ENCODE measurements at places on chromosomes 13 and 19.

GRCh38 chr13:28854657-28855056 lies 34.5 kb downstream of the MTUS2 start:
- DNase-seq = no peak

- DNase-seq = no peak
These were observed 4.6 kb downstream of the ZNF805 start for GRCh38 chr19:57245066-57245465.

DNA sequence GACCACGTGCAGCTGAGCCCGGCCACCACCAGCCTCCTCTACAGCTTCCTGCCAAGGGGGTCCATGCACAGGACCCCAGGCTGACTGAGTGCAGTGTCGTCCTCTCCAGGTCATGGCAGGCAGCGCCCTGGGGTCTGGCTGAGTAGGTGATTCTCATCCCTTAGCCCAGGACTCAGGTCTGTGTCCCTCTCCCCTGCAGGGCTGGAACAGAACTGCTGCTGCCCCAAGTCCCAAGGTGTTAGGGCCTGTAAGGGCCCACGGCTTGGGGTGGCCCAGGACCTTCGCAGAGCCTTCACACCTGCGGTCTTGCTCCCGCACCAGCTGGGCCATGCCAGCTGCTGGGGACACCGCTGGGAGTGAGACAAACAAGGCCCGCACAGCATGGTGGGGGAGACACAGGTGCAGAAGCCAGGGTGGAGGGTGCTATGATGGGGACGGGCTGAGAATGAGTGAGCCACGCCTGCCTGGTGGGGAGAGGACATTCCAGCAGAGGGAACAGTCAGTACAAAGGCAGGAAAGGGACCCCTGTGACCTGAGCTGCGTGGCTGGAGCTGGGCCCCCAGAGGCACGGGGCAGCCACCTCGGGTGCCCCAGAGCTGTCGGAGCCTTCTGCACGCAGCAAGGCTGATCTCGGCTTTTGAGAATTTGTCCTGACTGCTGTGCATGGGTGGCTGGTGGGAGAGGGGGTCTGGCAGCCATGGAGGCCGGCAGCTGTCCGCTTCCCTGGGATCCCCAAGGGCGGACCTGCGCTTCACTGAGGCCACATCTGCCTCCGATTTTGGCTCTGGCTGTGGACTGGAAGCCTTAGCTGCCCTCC lies 11.9 kb downstream of the PLEKHF1 start:
- no peak for DNase-seq

DNA sequence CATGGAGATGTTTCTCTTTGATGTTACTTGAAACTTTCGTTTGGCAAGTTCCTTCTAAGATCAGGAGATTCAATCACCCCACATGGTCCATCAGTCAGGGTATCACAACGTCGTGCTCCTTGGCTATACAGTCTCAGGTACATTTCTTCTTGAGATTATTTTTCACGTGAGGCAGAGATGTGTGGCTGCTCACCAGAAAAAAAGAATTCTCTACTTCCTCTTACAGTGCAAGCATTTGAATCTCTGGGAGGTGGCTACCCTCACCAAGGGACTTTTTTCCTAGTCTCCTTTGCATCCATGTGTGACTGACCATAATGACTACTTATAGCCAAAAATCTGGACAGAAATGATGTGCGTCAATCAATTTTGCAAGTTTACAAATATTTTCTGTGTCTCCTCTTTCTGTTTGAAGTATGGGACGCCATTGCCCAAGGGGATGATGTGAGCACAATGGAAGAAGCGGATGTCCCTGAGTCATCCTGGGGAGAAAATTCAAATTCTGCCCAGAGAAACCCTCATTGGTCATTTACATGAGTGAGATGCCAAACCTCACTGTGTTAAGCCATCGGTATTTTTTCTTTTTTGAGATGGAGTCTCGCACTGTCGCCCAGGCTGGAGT lies 8.6 kb upstream of the LAIR2 start:
- no peak for DNase-seq

DNA sequence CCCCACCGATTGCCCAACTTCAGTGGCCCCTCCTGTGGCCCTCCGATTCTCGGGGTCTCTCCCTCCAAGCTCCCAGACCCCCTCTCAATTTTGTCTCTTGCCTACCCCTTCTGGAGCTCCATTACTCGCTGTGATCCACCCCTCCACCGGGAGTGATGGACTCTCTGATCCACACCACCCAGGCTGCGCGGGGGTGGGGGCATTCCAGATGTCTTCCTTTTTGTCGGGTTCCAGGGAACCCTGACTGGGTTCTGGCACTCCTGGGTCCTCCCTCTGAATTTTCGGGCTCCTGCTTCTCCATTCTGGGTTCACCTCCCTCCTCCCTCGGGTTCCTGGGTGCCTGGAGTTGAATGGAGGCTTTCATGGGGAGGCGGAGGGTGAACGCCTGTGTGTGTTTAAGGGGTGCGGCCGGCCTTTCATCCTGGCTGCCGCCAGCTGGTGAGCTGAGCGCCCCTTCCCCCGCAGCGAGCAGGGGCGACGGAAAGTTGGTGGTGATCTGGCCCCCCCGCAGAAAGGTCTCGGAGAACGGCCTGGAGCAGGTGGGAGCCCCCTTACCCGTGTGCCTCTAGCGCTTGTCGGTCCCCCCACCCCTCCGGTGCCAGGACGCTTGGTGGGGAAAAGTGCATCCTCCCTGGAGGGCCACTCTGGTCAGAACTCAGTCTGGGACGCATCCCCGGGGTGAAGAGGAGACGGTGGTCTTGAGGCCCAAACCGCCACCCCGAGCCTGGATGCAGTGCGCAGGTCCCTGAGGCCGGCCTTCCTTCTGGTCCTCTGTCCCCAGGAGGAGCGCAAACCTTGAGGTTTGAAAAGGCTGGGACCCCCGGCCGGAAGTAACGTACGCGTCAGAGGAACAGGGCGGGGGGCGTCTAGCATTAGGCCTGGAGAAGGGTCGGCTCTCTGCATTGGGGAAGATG lies 1.6 kb downstream of the MISP3 start:
- no peak for DNase-seq

DNA sequence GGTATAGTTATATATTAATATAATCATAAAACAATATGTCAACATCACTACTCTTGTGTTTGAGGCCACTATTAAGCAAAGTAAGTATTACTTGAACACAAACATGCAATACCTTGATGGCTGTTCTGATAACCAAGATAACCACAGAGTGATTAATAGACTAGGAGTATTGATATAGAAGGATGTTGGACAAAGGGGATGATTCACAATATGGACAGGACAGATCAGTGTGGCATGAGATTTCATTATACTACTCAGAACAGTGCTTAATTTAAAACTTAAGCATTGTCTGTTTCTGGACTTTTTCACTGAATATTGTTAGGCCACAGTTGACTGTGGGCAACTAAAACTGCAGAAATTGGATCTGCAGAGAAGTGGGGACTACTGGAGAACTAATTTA lies 384.2 kb downstream of the SLITRK1 start:
- DNase-seq = no peak

DNA sequence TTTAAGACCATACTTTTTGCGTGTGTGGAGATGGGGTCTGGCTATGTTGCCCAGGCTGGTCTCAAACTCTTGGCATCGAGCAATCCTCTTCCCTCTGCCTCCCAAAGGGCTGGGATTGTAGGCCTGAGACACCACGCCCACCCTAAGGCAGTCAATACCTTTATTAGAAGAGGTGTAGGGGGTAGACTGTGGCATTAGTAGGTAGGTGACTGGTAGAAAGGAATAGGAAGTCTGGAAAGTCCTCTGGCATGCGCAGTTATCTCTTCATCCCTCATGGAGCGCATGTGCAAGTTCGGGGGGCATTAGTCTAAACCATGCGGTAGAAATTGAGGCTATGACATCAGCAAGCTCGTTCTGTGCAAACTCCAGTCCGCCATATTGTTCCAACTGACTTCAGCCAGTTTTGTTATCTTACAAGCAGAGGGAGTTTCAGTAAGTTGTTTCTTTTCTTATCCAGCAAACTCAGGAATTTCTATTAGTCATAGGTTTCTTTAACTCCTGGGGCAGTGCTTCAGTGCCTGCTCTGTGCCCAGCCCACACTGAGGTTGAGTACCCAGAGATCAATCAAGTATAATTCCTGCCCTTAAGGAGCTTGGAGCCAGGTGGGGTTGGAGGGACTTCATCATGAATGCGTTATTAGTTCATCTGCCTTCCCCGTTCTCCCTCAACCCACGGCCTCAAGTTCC lies 7.3 kb upstream of the RANBP3 start:
- DNase-seq = peak; percentile 42

- DNase-seq = no peak
These were observed 12.6 kb downstream of the FSD1 start for GRCh38 chr19:4316956-4317355.

DNA sequence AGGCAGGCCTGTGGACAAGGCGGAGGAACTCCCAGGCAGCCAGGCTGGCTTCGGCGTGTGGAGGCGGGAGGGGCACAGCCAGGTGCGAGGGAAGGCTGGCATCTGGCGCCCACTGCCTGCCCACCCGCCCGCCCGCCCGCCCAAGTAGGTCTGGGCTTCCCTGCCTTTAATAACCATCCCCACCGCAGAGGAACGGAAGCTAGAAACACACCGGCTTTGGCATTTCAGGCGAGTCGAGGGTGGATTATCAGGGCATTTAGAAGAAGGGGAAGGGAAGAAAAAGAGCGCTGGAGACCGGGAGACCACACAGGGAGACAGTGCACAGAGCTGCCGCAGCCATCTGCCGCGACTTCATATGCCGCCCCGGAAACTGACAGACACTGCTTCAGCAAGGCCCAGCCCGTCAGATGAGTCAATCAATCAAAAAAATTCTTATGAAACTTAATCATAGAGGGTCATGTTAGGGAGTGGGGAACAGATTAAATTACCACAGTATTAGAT lies 199.7 kb downstream of the TSHZ3 start:
- peak; percentile 86 for DNase-seq

DNA sequence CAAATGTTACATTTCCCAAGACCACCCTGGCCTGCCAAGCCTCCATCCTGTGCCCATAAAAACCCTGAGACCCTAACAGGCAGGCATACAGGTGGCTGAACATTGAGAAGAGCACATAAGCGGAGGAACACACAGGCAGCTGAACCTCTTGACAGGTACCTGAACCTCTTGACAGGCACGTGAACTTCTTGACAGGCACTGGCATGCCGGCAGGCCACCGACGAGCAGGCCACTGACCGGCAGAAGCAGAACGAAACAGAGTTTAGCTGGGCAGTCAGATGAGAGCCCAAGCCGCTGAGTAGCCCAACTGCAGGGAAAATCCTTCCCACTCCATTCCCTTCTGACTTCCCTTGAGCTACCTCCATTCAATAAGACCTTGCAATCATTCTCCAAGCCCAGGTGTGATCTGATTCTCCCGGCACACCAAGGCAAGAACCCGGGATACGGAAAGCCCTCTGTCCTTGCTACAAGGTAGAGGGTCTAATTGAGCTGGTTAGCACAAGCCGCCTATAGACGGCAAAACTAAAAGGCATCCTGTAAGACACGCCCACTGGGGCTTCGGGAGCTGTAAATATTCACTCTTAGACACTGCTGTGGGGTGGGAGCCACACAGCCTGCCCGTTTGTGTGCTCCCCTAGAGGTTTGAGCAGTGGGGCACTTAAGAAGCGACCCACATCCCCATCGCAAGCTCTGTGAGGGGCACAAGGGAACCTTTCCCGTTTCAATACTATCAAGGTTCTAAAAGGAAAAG lies 2613.9 kb upstream of the PCDH20 start:
- no peak for DNase-seq

GRCh38 chr13:98848746-98849145 lies 96.3 kb upstream of the SLC15A1 start:
- peak; percentile 61 for DNase-seq

- DNase-seq = no peak
These were observed 480.7 kb downstream of the MYO16 start for GRCh38 chr13:109110159-109110558.

DNA sequence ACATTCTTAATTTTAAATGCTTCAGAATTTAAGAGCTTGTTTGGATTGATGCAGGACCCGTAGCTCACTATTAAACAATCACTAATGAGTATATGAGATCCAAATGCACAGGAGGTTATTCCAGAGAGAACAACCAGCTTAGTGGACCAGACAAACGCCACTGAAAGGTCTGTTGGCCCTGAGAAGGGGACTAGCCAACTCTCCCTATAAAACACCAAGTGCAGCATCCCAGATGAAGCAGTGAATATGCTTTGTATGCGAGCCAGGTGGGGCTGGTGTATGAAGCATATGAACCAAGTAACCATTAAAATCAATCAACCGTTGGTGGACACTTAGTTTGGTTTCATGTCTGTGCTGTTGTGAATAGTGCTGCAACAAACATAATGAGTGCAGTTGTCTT lies 9.8 kb upstream of the LILRB1 start:
- DNase-seq = no peak

DNA sequence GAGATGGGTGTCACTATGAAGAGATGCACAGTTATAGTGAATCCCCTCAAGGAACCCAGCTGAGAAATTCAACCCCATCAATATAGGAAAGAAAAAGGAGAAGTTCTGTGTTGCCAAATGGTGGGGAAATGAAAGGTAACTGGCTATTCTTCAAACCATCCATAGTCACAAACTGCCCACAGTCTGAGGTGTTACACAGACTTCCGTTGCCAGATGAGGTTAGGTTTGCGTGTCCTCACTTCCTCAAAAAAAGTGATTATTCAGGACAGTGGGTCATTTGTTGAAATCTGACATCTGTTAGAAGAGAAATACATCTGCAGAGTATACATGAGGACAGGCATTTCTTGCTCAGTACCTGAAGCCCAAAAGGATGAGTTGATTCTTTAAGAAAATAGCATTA lies 9.0 kb downstream of the SIGLEC5 start:
- no peak for DNase-seq

- no peak for DNase-seq
These were observed 267.8 kb downstream of the KCNRG start for GRCh38 chr13:50283017-50283416.

- DNase-seq = peak; percentile 56
These were observed 112.3 kb downstream of the VWA8 start for GRCh38 chr13:41848435-41849255.

- DNase-seq = no peak
These were observed 48.3 kb upstream of the INTS6 start for GRCh38 chr13:51501096-51501495.

DNA sequence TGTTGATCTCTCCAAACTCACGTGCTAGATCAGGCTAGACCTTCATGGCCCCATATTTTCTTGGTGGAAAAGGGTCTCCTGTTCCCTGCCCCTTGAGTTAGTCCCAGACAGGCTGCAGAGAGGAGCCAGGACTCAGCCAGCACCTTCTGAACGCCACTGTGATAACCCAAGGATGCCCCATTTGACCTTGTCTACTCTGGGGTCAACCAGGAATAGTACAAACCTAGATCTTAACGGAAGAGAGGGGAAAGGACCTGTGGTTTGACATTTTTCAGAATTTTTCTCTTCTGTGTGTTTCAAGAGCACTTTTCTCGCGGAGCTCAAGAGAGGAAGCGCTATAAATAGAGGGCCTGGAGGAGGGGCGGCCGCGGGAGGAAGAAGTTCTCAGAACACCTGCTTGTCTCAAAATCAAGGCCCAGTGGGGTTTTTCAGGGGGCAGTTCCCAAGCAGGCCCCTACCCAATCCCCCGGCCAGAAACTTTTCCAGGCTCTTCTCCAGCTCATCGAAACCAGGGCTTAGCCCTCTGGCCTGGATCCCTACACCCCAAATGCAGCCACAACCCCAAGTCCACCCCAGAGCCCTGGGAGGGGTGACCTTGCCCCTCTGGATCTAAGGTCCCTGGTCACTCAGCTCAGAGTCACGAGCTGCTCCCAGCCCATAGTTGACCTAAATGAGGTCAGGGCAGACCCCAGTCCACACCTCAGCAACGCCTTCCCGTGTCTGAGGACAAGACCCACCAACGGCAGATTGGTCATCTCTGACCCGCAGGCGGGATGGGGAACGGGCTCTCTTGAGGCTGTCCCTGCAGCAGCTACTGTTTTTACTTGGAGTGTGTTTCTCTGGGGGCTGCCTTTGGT lies 75.6 kb upstream of the TM9SF2 start:
- DNase-seq = no peak

- peak; percentile 59 for DNase-seq
These were observed 1.2 kb downstream of the INAFM1 start for GRCh38 chr19:47275791-47276461.

Measured in fibroblast of skin of right biceps (primary cell).